ENCODE measurements at places on chromosomes 11 and 22.
A peak's percentile ranks its signal among the peaks of the same experiment; 100 is the strongest.

DNA sequence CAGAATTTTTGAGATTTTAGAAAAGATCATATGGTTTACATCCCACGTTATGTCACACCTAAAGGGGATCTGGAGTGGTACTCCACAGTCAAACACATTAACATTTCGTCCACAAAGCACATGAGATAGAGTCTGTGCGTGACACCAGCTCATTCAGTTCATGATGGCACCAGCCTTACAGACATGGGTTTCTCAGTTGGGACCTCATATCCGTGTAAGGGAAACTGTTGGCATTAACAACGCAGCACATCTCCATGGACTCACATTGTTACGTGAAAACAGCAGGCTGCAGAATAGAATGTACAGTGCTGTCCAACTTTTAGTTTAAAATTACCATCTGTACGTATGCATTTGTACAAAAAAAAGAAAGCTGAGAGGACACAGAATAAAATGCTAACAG lies 14.0 kb downstream of the RIC8A start:
- DNase-seq = no peak
- no peaks in the 10 kb centered on the region for H3K27me3 ChIP-seq
- no peaks in the 10 kb centered on the region for H3K4me1 ChIP-seq
- no peak overlapping the region for H3K4me3 ChIP-seq
- H3K27ac ChIP-seq = no peak overlapping the region
- peaks cover 19% of the 10 kb centered on the region for H3K36me3 ChIP-seq

DNA sequence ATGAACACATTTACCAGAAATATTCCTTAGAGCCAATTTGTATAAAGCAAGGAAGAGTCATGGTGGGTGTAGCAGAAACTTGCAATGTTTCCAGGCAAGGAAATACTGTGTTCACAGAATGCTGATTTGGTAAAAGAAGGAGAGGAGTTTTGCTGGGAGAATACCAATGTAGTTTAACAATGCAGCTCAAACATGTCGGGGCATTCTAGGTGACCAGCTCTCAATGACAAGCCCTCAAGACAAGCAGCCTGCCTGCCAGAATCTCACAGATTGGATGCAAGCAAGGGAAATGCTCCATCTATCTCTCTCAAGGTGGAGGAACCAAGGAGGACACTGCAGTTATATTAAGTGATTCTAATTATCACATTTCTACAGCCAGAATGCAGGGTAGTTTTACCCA lies 190.4 kb downstream of the MAML2 start:
- peaks cover 8% of the 10 kb centered on the region for H3K4me1 ChIP-seq
- H3K36me3 ChIP-seq = peaks cover 2% of the 10 kb centered on the region
- no peak for DNase-seq
- H3K4me3 ChIP-seq = no peak overlapping the region
- no peaks in the 10 kb centered on the region for H3K27me3 ChIP-seq

GRCh38 chr22:26751217-26751616 lies 93.8 kb downstream of the MIAT start:
- peaks cover 1% of the 10 kb centered on the region for H3K4me1 ChIP-seq
- H3K27ac ChIP-seq = no peak overlapping the region
- no peaks in the 10 kb centered on the region for H3K27me3 ChIP-seq
- no peak for DNase-seq
- H3K36me3 ChIP-seq = no peaks in the 10 kb centered on the region
- no peak overlapping the region for H3K4me3 ChIP-seq

- DNase-seq = peak; percentile 75
- peak overlapping the region; percentile 55 for H3K27ac ChIP-seq
- peaks cover 31% of the 10 kb centered on the region for H3K4me1 ChIP-seq
- H3K27me3 ChIP-seq = no peaks in the 10 kb centered on the region
- H3K4me3 ChIP-seq = peak overlapping the region; percentile 50
Observed at GRCh38 chr11:96242971-96243647, 99.9 kb downstream of the MAML2 start.

DNA sequence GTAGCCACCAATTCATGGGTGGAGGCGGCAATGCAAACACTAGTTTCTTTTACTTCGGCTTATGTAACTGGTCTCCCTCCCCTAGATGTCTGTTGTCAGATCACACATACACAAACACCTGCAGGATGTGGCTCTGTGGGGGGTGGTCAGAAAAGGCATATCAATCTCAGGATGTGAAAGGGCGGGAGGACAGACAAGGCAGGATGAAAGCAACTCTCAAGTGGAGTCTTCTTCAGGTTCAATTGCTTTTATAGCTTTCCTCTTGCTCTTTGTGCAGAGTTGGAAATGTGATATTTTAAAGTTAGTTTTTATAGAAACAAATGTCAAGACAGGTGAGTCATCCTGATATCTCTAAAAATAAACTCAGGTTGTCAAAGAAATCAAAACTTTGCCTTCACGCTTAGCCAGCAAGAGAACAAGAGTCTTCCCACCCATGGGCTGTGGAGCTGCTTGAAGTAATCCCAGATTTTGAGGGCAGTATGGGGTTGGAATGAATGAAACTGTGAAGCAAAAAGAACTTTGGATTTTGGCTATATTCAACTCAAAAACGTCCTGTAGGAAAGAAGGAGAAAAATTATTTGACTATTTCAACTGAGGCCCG lies 423.4 kb downstream of the GUCY1A2 start:
- no peaks in the 10 kb centered on the region for H3K4me1 ChIP-seq
- no peak for DNase-seq
- H3K4me3 ChIP-seq = no peak overlapping the region
- no peaks in the 10 kb centered on the region for H3K27me3 ChIP-seq
- no peaks in the 10 kb centered on the region for H3K36me3 ChIP-seq

- no peak for DNase-seq
- H3K27ac ChIP-seq = no peak overlapping the region
- no peak overlapping the region for H3K4me3 ChIP-seq
- no peaks in the 10 kb centered on the region for H3K36me3 ChIP-seq
- no peaks in the 10 kb centered on the region for H3K27me3 ChIP-seq
Observed at GRCh38 chr22:27747396-27748221, 53.9 kb downstream of the MN1 start.

DNA sequence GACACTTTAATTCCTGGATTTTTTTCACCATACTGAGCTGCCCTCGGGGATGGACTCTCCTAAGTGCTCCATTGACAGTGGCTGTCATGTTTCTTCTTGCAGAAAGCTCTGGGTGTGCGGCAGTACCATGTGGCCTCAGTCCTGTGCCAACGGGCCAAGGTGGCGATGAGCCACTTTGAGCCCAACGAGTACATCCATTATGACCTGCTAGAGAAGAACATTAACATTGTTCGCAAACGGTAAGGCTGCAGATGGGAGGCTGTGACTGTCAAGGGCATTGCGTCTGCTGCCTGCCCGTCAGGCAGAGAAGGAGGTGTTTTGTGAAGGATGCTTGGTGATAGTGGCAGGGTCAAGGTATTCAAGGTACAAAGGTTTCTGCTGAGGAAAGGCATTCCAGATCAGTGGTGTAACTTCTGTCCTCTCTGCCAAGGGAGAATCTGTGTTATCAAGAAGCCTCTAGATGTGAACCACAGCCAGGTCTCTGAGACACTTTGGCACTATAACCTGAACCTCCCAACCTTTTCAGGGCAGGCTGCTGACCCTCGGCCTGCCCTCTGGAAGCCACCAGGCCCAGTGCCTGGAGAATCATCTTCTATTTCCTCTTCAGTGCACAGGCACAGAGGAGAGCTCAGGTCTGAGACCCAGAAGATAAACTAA lies 30.8 kb downstream of the ACO2 start:
- no peak overlapping the region for H3K4me3 ChIP-seq
- no peak for DNase-seq
- H3K4me1 ChIP-seq = no peaks in the 10 kb centered on the region
- peaks cover 39% of the 10 kb centered on the region for H3K36me3 ChIP-seq
- H3K27me3 ChIP-seq = no peaks in the 10 kb centered on the region

GRCh38 chr11:8263769-8264410 lies at the start of gene LMO1:
Gene LMO1 (minus strand): TSS chr11:8263878. CDS start chr11:8263362, 516 bp downstream.
- peaks cover 5% of the 10 kb centered on the region for H3K27me3 ChIP-seq
- peak; percentile 64 for DNase-seq
- no peaks in the 10 kb centered on the region for H3K36me3 ChIP-seq
- H3K4me3 ChIP-seq = peak within 1 kb of the TSS; percentile 46
- H3K27ac ChIP-seq = no peak within 1 kb of the TSS

GRCh38 chr11:118620529-118621070 lies 13.2 kb downstream of the PHLDB1 start:
- H3K36me3 ChIP-seq = no peaks in the 10 kb centered on the region
- H3K4me1 ChIP-seq = no peaks in the 10 kb centered on the region
- DNase-seq = no peak
- no peak overlapping the region for H3K27ac ChIP-seq
- no peaks in the 10 kb centered on the region for H3K27me3 ChIP-seq

DNA sequence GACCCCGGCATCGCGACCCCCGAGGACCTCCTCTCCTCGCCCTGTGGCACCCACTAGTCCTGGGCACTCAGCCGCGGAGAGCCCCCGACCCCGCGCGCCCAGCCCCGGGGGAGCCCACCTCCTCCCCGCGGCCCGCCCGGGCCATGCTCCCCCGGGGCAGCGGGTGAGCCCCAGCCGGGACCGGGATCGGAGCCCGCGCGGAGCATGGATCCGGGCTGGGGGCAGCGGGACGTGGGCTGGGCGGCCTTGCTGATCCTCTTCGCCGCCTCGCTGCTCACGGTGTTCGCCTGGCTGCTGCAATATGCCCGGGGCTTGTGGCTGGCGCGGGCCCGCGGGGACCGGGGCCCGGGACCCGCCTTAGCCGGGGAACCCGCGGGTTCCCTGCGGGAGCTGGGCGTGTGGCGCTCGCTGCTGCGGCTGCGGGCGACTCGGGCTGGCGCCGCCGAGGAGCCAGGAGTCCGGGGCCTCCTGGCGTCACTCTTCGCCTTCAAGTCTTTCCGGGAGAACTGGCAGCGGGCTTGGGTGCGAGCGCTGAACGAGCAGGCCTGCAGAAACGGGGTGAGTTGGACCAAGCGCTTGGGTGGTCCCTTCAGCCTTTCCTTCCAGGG lies 498 bp downstream of the C2CD2L start:
- peaks cover 47% of the 10 kb centered on the region for H3K4me1 ChIP-seq
- H3K27ac ChIP-seq = peak overlapping the region; percentile 52
- H3K27me3 ChIP-seq = no peaks in the 10 kb centered on the region
- no peak for DNase-seq
- H3K36me3 ChIP-seq = peaks cover 27% of the 10 kb centered on the region

- peaks cover 4% of the 10 kb centered on the region for H3K4me1 ChIP-seq
- no peaks in the 10 kb centered on the region for H3K36me3 ChIP-seq
- no peak overlapping the region for H3K27ac ChIP-seq
- peaks cover 7% of the 10 kb centered on the region for H3K27me3 ChIP-seq
Observed at GRCh38 chr22:24233816-24234215, 11.1 kb downstream of the GGT5 start.

GRCh38 chr22:36233796-36234195 lies 5.5 kb downstream of the APOL2 start:
- no peaks in the 10 kb centered on the region for H3K27me3 ChIP-seq
- H3K4me3 ChIP-seq = no peak overlapping the region
- peaks cover 7% of the 10 kb centered on the region for H3K4me1 ChIP-seq
- DNase-seq = no peak
- H3K36me3 ChIP-seq = peaks cover 12% of the 10 kb centered on the region

- H3K4me1 ChIP-seq = peaks cover 65% of the 10 kb centered on the region
- no peak for DNase-seq
- peak overlapping the region; percentile 85 for H3K27ac ChIP-seq
- H3K36me3 ChIP-seq = peaks cover 17% of the 10 kb centered on the region
- peak overlapping the region; percentile 96 for H3K4me3 ChIP-seq
Observed at GRCh38 chr22:40345271-40345670, 1.0 kb upstream of the ADSL start.

GRCh38 chr11:75705541-75705940 lies 12.1 kb upstream of the MOGAT2 start:
- H3K4me1 ChIP-seq = no peaks in the 10 kb centered on the region
- no peak for DNase-seq
- no peak overlapping the region for H3K4me3 ChIP-seq
- H3K27me3 ChIP-seq = peaks cover 21% of the 10 kb centered on the region

DNA sequence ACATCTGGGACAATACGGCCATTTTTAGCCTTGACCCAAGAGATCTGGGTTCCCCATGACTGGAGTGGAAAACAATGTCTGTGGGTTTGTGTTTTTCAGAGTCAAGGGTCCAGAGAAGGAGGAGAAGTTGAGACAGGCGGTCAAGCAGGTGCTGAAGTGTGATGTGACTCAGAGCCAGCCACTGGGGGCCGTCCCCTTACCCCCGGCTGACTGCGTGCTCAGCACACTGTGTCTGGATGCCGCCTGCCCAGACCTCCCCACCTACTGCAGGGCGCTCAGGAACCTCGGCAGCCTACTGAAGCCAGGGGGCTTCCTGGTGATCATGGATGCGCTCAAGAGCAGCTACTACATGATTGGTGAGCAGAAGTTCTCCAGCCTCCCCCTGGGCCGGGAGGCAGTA lies 15.7 kb downstream of the NNMT start:
- H3K4me3 ChIP-seq = no peak overlapping the region
- H3K27ac ChIP-seq = no peak overlapping the region
- peaks cover 27% of the 10 kb centered on the region for H3K27me3 ChIP-seq
- no peaks in the 10 kb centered on the region for H3K36me3 ChIP-seq
- peaks cover 2% of the 10 kb centered on the region for H3K4me1 ChIP-seq

DNA sequence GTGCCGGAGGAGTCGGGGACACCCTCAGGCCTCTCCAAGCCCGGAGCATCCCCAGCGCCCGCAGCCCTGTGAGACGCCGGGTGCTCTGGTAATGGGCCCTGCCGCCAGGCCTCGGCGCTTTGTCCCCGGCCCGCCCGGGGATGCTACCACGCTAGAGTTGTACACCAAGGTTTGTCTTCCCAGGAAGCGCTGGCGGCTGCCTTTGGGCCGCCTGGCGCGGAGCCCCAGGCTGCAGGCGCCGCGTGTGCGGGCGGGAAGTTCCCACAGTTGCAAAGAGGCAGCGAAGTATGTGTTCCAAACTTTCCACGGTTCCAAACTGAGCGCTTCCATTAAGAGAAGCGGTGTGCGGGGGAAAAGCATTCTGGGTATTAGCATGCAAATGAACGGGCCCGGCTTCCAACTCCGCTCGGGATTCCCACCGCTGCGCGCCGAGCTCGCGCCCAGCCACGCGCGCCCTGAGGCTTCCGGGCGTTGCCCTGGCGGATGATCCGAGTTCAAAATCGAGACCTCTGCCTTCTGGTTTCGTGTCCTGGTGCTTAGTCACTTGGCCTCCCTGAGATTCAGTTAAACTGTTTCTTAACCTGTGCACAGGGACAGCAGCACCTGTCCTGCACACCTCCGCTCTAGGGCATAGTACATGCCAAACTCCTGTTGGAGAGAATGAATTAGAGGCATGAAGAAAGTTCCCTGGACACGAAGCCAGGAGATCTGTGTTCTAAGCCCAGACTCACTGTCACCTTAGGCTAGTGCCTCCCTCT lies 1.3 kb upstream of the PATZ1 start:
- H3K27me3 ChIP-seq = no peaks in the 10 kb centered on the region
- H3K36me3 ChIP-seq = peaks cover 5% of the 10 kb centered on the region
- peak overlapping the region; percentile 39 for H3K27ac ChIP-seq
- peak overlapping the region; percentile 52 for H3K4me3 ChIP-seq
- H3K4me1 ChIP-seq = peaks cover 23% of the 10 kb centered on the region
- peak; percentile 10 for DNase-seq

- H3K4me3 ChIP-seq = no peak overlapping the region
- no peak overlapping the region for H3K27ac ChIP-seq
- H3K4me1 ChIP-seq = no peaks in the 10 kb centered on the region
Observed at GRCh38 chr11:107018902-107019493, 722 bp upstream of the GUCY1A2 start.

GRCh38 chr11:47518212-47518964 lies 34.5 kb downstream of the CELF1 start:
- no peaks in the 10 kb centered on the region for H3K27me3 ChIP-seq
- DNase-seq = no peak
- H3K36me3 ChIP-seq = no peaks in the 10 kb centered on the region
- peaks cover 44% of the 10 kb centered on the region for H3K4me1 ChIP-seq
- H3K4me3 ChIP-seq = peak overlapping the region; percentile 32

Data from T-cell (primary cell).